ENCODE measurements at places on chromosomes 3 and 15.
A peak's percentile ranks its signal among the peaks of the same experiment; 100 is the strongest.

DNA sequence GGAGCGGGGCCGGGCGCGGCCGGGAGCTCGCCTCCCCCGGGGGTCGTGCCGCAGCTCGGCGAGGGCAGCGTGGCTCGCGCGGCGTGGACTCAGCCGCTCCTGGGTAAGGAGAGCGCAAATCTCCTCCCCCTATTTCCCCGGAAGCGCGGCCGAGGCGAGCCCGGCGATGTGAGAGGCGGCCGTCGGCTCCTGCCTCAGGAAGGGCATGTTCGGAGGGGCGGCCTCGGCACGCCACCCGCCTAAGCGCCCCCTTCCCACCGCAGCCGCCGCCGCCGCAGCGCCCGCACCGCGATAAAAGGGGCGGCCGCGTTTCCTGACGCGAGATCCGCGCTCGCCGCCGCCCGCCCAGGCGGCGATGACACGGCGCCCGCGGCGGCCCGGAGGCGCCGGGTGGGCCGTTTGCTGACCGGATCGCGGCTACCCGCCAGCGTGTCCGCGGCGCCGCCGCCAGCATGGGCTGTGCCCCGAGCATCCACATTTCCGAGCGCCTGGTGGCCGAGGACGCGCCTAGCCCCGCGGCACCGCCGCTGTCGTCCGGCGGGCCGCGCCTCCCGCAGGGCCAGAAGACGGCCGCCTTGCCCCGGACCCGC, at the start of gene PDE8A:
Gene PDE8A (plus strand): TSS at position 146 of the 590 bp plus-strand sequence. CDS start 307 bp downstream, at position 453.
- H3K4me3 ChIP-seq: peak within 1 kb of the TSS; percentile 67
- H3K27me3 ChIP-seq: no peaks in the 10 kb centered on the region
- peaks cover 25% of the 10 kb centered on the region for H3K4me1 ChIP-seq
- H3K36me3 ChIP-seq: no peaks in the 10 kb centered on the region

DNA sequence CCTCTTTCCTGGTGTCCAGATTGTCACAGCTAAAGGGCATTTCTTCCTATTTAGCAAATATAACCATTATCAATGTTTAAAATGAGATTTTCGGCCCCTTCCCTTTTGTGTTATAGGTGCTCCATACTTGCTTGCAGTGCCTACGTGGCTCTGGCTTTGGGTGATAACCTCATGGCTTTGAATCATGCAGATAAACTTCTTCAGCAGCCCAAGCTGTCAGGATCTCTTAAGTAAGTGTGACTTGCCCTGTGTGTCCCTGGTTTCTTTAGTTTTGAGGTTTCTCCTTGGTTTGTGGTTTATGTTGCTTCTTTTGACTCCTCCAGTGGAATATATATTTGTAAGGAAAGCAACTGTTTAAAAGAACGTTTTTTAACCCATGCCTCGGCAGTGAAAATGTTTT, 58.5 kb upstream of the TRIM71 start:
- no peak overlapping the region for H3K27ac ChIP-seq
- no peaks in the 10 kb centered on the region for H3K27me3 ChIP-seq
- H3K36me3 ChIP-seq: peaks cover 13% of the 10 kb centered on the region
- H3K4me1 ChIP-seq: no peaks in the 10 kb centered on the region

DNA sequence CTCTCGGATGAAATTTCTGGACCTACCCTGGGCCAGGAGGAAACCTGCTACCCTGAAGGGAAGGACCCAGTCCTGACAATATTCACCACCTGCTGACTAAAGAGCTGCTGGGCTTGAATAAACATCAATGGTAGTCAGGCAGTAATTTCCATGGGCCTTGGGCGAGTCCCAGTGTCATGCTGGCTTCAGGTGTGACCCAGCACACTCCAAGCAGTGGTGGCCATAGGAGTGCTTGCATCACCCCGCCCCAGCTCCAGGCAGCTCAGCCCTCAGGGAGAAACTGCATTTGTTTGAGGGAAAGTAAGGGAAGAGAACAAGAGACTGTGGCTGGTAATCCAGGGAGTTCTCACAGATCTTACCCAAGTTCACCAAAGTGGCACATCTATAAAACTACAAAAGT, 261.8 kb upstream of the DCBLD2 start:
- H3K27me3 ChIP-seq: no peaks in the 10 kb centered on the region
- no peaks in the 10 kb centered on the region for H3K4me1 ChIP-seq
- H3K4me3 ChIP-seq: no peak overlapping the region
- no peak for DNase-seq

- H3K4me1 ChIP-seq: peaks cover 18% of the 10 kb centered on the region
- peaks cover 4% of the 10 kb centered on the region for H3K36me3 ChIP-seq
- no peak overlapping the region for H3K4me3 ChIP-seq
- no peak for DNase-seq
- H3K27ac ChIP-seq: no peak overlapping the region
These were observed 1.2 kb upstream of the ATRIP start for GRCh38 chr3:48445277-48445882.

- no peak for DNase-seq
- no peaks in the 10 kb centered on the region for H3K4me1 ChIP-seq
- H3K27ac ChIP-seq: no peak overlapping the region
- H3K36me3 ChIP-seq: no peaks in the 10 kb centered on the region
- no peak overlapping the region for H3K4me3 ChIP-seq
- H3K27me3 ChIP-seq: no peaks in the 10 kb centered on the region
These were observed 22.8 kb downstream of the GAP43 start for GRCh38 chr3:115646027-115646690.

GRCh38 chr3:48435774-48436476, 4.0 kb downstream of the CCDC51 start:
- peaks cover 60% of the 10 kb centered on the region for H3K4me1 ChIP-seq
- no peak overlapping the region for H3K4me3 ChIP-seq
- DNase-seq: peak; percentile 89
- H3K36me3 ChIP-seq: no peaks in the 10 kb centered on the region

Measured in thyroid gland (tissue), 4 donors.